ENCODE measurements at places on chromosomes 12 and 14. TPM values are rescaled to one million over a fixed set of nuclear protein-coding genes. Genes with fewer than 3 reads are reported as not detected.

The MRPS35 gene
- 41.5 TPM for total RNA-seq

GRCh38 chr14:83172363-83172762, 1638.7 kb upstream of the SEL1L start:
- no peak for DNase-seq

GRCh38 chr12:14275111-14275510, 90.4 kb upstream of the ATF7IP start:
- no peak for DNase-seq

- DNase-seq: no peak
These were observed 15.1 kb downstream of the RNF41 start for GRCh38 chr12:56206452-56207166.

DNA sequence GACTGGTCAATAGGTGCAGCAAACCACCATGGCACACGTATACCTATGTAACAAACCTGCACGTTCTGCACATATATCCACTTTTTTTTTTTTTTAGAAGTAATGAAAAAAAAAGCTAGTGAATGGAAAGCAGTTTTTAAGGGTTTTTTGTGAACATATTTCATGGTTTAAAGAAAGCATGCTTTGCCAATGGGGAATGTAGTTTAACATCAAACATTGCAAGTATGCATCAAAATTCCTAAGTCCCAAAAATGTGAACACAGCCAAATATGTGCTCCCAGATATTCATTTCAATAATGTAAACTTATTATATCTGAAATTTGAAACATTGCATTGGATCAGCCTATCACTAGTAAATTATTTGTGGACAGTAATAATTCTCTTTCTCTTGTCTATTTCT, 710.4 kb upstream of the FLRT2 start:
- no peak for DNase-seq
